ENCODE measurements at places on chromosomes 6 and 20.

DNA sequence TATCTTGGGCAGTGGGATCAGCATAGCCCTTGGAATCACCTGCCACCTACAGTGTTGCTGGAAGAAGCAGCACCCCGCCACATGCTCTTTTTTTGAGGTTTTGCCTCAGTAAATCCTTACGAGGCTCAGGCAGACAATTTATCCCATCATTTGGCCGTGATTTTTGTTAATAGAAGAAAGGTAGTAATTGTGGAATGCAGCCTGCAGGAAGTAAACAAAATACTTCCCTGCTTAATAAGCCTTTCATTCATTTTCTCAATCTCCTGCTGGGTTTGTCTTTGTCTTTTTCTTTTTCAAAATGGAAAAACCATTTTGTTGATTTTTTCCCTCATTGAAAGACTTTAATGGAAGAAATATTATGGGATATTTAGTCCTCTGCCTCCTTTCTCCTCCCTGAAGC is 93.7 kb upstream of the CD83 start:
- no peak for DNase-seq

DNA sequence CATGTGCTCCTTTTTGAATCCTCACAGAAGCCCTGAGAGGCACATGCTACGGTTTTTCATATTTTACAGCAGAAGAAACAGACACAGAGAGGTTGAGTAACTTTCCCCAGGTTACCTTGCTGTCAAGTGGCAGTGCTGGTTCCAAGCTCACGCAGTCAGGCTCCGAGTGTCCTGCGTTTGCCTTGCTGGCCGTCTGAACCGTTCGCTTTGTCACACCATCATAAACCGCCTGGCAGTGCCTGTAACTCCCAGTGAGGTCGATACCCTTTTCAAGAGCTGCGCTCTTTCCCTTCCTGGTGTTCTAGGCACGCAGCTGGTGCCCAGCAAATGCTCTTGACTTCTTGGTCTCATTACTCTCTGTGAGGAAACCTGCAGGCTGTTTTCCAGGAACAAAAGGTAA is 31.3 kb upstream of the KCNG1 start:
- DNase-seq: no peak

DNA sequence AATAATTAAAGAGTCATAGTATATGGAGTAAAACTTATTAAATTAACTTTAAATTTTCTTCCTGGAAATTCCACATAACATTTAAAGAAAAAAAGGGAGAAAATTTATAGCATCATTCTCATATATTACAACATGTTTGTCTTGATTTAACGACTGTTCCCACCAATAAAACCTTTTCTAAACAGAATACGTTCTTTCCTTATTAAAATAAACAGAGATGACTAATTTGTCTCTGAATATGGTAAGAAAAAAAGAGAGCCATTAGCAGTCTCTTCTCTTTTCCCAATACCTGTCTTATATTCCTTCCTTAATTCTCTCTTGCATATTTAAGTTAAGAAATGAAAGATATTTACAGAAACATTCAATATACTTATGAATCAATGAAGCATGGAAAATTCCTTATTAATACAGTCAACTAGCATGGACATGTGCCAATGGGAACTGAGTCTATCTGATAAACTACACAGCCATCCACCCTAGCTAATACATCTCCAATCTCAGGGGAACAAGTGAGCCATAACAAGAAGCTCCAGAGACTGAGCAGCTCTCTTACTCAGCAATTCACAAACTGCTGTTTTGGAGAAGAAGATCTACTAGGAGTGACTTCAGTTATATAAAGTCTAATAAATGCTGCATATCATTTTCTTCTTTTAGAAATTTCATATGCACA is 347.1 kb upstream of the MANEA start:
- DNase-seq: no peak

- no peak for DNase-seq
Measured at GRCh38 chr6:144153260-144153659, 2.9 kb downstream of the STX11 start.

- DNase-seq: no peak
Measured at GRCh38 chr6:44203955-44204354, 12.8 kb upstream of the MYMX start.

DNA sequence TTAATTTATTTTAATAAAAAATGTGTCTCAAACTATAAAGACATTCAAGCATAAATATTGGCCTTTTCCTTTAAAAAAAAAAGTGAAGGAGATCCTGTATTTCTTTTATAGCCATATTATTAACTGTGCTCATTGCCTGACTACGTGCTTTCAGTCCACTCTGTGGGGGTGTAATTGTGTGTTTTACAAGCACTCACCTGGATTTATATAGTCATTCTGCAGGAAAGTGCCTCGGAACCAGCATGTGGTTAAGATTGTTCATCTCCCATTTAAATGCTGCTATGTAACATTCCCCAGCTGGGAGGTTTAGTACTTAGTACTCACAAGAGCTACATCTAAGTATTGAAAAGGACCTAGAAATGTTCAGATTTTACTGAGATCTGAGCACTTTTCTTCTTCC is 47.9 kb upstream of the SLC22A16 start:
- DNase-seq: no peak

GRCh38 chr6:21586740-21587178 is 6.8 kb upstream of the SOX4 start:
- DNase-seq: no peak

- no peak for DNase-seq
Measured at GRCh38 chr6:133947302-133947900, 5.6 kb upstream of the TBPL1 start.

DNA sequence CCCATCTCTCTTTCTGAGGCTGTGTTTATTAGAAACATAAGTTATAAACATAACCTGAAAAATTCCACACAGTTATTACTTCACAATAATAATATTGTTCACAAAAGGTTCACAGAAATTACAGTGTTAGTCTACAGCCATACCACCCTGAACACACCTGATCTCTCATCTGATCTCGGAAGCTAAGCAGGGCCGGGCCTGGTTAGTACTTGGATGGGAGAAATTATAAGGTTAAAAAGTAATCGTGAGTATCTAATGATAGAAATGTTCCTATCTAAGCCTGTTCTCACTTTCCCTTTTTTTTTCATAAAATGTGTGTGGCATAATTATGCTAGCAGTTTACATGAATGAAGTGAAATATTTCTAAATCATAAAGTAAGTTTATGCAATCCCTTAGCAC is 647.8 kb downstream of the TBC1D32 start:
- DNase-seq: no peak

- DNase-seq: no peak
Measured at GRCh38 chr20:64076061-64076997, 3.0 kb downstream of the RGS19 start.

GRCh38 chr20:62097881-62098407 is 24.3 kb upstream of the LSM14B start:
- DNase-seq: no peak

DNA sequence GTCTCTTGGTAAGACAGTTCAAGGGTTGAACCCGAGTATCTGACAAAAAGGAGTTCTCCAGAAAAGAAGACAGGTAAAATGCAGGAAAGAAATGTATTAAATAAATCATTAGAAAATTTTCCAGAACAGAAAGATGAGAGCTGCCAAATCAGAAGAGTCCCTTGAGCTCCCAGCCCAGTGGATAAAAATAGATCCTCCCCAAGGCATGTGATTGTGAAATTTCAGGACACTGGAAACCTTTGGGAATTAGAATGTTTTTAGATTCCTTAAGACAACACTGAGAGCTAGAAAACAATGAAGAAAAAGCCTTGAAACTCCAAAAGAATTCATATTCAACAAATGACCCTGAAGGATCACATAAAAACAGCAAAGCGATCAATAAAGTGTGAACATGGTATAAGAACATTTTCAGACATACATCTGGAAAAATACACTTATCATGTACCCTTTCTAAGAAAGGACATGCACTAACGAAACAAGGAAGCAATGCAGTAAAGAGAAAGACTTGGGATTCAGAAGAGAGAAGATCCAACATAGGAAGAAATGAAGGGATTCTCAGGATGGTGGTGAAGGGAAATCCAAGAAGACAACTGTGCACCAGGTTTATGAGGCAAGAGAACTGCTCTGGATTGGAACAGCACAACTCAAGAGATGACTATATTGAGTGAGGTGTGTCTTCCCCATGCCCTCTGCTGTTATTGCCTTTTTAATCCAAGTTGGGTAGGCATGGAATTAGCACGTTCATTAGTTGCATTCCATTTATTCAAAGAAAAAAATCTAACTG is 390.4 kb downstream of the SYNE1 start:
- peak; percentile 7 for DNase-seq

GRCh38 chr6:129370268-129370916 is 339.6 kb downstream of the ARHGAP18 start:
- peak; percentile 33 for DNase-seq

DNA sequence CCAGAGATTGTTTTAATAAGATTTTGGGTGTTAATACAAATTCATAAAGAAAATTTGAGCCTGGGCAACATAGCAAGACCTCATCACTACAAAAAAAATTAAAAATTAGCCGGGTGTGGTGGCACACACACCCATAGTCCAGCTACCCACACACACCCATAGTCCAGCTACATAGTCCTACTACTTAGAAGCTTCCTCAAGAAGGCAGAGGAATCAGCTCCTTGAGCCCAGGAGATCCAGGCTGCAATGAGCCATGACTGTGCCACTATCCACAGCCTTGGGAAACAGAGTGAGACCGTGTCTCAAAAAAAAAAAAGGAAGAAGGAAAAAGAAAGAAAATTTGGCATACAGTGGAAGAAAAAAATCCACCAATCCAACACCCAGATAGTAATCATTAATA is 16.8 kb downstream of the SEC63 start:
- no peak for DNase-seq

DNA sequence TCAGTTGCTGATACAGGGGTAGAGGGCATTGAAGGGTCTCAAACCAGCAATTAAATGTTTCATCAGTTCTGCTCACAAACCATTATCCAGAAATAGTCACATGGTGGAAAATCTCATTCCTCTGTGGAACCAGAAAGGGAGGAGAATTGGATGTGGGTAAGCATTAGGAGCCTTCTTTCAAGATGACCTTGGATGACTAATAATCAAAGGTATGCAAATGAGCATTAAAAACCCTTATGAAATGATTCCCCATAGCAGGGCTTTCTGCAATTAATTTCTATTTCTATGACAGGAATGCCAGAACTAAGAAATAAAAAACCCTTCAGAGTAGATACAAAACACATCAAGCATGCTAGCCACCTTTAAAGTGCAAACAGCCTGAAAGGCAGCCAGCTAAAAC is 37.4 kb upstream of the HCRTR2 start:
- no peak for DNase-seq

DNA sequence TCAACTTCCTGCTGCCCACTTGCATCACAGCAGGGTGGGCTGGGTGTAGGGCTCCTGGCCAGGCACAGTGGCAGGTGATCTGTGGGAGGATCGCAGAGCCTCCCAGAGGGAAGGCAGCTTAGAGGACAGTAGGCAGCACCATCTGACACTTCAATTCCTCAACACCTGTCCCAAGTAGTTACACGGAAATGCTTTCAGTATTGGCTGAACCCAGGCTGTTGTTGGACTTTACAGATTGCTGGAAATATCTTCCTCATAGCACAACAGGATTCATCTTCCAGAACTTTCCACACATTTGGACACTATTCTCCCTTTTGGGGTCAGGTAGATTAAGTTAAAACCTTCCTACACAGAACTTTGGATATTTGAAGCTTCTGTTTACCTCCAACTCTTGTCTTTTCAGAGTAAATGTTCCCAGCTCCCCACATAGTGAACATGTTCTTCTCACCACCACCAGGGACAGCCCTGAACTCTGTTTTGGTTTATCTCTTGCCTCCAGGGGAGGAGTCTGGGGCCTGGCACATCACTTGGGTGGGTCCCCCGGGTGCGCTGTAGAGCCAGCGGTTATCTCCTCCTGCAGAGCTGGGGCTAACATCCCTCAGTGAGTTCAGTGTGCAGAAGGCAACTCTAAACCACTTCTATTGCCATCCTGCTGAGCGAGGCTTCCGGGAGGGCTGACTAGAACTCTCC is 3.5 kb upstream of the SLC22A2 start:
- DNase-seq: no peak

GRCh38 chr6:96468681-96469224 is 52.9 kb upstream of the UFL1 start:
- DNase-seq: no peak
